Breast epithelium (tissue), 4 donors: ENCODE measurements at places on chromosomes 5 and 9.
A peak's percentile ranks its signal among the peaks of the same experiment; 100 is the strongest.

DNA sequence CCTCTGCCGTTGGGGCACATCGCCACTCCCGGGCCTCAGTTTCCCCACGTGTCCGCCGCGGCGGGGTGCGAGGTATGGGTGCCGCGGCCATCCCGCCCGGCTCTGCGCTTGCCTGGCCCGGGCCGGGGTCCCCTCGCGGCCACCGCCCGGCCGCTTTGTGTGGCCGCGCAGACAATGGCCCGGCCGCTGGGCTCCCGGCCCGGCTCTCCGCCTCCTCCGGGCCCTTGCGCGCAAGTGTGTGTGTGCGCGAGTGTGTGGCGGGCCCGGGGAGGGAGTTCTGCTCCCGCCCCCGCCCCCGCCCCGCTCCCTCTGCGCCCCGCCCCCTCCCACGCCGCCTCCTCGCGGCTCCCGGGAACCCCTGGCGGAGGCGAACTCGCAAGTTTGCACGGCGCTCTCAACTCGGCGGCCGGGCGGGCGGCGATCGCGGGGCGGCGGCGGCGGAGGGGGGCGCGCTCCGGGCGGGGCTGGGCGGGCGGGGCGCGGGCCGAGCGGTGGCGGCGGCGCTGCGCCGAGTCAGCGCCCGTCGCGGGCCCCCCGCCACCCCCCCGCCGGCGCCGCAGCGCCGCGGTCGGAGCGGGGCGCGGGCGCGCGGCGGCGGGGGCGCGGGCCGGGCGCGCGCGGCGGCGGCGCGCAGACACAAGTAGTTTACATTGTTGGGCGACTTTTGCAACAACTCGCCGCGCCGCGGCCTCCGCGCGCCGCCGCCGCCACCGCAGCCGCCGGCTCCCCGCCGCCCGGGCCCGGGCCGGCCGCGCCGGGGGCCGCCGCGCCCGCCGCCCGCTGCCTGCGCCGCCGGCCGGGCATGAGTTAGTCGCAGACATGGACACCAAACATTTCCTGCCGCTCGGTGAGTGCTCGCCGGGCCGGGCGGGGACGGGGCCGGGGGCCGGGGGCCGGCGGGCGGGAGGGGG is at the start of gene RXRA:
Gene RXRA, plus strand, starts transcription at position 643 of the 911 bp plus-strand sequence. Its CDS starts 177 bp downstream, at position 820.
- DNase-seq = peak; percentile 70

- DNase-seq = no peak
Measured at GRCh38 chr9:117643288-117643654, 60.9 kb upstream of the TLR4 start.

GRCh38 chr5:14211818-14212803 is 69.0 kb downstream of the TRIO start:
- DNase-seq = no peak

DNA sequence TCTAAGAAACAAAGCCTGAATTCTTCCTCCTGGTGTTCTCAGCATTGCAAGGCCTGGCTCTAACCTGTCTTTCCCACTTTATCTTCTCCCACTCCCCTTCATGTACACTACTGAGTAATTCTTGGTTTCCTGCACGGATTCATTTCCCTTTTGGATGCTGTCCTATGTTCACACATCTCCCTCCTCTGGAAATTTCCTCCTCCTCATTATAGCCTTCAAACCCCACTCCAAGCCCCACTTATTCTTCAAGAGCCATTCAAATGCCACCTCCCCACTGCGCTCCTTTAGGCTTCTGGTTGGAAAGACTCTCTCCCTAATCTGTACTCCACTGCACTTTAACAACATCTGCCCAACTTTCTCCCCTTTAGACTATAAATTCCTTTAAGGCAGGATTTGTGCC is 28.2 kb upstream of the C5orf63 start:
- no peak for DNase-seq

GRCh38 chr9:83706676-83707517 is 861 bp downstream of the UBQLN1 start:
- DNase-seq = peak; percentile 28

DNA sequence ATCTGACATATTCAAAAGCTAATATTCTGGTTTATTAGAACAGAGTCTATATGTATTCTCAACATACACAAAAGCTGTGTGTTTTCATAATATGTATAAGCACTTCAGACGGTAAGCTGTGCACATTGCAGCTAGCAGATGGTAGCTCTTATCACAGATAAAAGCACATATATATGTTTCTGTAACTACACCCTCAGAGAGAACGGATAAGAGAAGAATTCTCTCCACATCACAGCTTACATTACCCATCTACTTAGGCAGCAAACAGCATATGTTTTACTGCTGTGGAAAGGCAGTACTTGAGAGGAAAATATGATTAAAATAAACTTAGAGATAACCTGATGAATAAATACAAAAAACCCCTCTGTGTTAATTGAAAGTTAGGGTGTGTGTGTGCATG is 450.9 kb upstream of the ZNF608 start:
- no peak for DNase-seq

DNA sequence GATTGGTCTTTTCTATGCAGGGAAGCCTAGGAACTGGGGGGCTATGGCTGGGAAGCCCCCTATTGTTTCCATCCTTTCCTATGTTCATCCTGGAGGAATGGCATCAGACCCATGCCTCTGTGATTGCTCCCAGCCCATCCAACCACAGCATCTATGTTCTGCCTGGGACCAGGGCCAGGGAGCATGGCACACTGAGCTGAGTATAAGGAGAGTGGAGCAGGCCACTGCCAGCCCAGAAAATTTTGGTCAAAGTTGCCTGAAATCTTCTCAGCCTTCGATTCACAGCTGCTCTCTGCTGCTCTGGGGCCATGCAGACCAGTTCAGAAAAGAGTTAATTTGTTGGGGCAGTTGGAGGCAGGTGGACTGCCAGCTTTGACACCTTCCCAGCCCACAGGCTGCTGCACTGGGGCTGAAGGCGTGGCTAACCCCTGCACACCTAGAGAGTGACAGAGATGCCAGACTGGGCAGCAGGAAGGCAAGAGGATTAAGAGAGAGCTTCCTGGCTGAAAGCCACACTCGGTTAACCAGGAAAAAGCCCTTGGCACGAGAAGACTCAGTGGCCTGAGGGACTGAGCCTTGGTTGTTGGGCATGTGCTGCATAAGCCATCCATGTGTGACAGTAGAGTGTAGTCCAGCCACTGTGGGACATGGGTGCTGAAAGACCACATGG is 12.1 kb downstream of the TGFBI start:
- no peak for DNase-seq

DNA sequence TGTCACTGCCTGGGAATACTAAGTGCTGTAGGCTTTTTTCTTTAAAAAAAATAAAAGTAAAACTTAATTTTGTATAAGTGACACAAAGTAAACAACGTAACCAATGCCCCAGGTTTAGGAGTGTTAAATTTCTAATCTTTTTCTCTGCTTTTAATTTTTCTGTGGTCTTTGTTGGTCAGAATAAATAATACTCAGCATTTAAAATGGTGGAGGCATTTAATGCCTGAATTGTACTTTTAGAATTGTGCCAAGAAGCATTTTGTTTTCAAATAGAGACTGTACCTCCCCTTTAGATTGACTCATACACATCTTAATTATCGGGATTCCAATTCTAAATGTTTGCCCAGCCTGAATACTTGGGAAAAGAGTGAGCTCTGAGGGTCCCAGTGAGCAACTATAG is 1.6 kb downstream of the DMXL1 start:
- no peak for DNase-seq

DNA sequence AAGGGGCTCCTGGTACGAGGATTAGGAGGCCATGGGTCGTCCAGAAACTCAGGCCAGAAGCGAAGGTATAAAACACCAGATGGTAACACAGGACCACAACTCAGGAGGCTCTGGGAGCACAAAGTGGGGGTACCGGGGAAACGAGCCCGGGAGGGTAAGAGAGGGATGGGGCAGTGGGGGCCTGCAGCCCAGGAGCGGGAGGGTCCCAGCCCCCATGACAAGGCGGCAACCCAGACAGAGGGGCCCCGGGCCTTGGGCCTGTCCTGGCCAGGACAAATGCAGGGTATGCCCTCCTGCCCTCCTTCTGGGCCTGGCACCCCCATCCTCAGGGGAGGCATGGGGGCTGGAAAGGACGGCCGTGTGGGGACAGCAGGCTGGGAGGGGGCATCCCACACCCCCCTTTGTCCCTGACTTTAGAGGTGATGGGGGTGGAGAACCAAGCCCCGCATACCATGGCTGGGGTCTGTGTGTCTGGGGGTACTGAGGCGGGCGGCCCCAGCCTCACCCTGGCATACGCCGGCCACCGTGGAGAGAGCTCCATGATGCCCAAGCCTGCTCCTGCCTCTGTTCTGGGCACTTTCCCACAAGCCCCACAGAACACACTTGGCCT is 47.0 kb upstream of the EXOC3 start:
- no peak for DNase-seq

DNA sequence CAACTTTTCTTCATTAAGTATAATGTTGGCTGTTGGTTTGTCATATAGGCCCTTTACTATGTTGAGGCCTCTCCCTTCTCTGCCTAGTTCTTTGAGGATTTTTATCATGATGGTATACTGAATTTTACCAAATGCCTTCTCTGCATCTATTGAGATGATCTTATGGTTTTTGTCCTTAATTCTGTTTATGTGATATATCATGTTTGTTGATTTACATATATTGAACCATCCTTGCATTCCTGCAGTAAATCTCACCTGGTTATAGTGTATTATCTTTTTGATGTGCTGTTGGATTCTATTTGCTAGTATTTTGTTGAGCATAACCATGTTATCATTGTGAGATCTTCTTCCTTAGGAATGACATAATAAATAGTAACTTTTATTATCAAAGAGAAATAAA is 362.9 kb downstream of the CCDC171 start:
- DNase-seq = no peak

GRCh38 chr9:12272471-12273120 is 420.6 kb upstream of the TYRP1 start:
- no peak for DNase-seq

DNA sequence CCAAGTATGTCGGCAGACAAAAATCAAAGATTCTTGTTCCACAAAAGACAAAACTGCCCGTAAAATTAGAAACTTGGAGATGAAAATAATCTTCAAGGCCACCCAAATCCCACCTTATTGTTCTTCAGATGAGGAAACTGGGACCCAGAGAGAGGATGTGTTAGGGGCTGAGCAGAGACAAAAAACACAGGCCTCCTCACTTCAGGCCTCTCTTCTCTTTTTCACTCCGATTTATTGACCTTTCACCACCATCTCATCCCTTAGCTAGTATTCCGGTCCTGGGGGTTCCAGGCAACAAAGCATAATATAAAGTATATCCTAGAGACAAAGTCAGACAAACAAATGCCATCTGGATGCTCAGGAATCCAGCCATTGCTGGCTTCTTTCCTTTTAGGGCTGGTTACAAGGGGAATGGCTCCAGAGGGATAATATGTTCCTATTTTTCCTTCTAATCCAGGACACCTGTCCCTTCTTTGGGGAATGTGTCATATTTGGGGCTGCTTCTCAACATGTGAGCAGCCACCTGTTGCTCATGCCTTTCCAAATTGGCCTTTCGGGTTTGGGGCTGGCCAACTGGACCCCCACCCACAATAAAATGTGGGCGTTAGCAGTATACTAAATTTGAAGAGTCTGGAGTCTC is 42.2 kb upstream of the AFAP1L1 start:
- no peak for DNase-seq

- no peak for DNase-seq
Measured at GRCh38 chr9:36191290-36191645, 547 bp downstream of the CLTA start.

DNA sequence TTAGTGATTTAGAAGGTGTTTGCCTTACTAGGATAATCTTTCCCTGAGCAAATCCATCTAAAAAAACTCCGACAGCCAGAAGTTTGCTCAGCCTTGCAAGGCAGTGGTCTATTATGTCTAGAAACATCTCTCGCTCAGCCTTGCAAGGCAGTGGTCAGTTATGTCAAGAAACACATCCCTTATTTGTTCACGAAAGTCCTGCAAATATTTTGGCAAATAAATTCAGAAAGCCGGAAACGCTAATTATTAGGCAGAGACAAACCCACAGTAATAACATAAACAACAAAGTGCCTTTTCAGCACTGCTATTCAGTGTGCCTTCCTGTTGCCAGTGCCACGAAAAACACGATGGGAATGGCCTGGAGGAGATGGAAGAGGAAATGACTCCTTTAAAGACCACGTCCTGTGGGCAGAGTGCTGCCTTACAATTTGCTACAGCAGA is 184.5 kb downstream of the GNAQ start:
- no peak for DNase-seq

GRCh38 chr9:86706391-86706790 is 240.9 kb downstream of the GAS1 start:
- no peak for DNase-seq

DNA sequence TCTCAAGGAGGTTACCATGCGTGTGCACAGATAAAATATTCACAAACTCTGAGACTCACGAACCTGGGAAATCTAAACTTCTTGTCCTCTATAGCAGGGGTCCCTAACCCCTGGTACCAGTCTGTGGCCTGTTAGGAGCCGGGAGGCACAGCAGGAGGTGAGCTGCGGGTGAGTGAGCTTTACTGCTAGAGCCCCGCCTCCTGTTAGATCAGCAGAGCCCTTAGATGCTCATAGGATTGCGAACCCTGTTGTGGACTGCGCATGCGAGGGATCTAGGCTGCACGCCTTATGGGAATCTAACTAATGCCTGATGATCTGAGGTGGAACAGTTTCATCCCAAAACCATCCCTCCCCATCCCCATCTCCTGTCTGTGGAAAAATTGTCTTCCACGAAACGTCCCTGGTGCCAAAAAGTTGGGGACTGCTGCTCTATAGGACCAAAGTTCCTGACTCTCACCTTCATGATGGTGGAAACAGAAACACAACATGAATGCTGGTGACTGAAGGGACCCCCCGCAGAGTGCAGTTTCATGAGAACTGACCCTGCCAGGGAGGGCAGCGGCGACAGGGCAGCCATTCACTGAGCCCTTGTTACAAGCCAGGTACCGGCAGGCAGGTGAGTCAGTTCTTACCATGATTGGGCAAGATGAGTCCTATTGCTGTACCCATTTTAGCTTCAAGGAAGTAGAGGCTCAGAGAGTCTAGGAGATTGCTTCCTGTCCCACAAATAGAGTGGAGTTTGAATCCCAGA is 181.9 kb downstream of the RGS3 start:
- no peak for DNase-seq

DNA sequence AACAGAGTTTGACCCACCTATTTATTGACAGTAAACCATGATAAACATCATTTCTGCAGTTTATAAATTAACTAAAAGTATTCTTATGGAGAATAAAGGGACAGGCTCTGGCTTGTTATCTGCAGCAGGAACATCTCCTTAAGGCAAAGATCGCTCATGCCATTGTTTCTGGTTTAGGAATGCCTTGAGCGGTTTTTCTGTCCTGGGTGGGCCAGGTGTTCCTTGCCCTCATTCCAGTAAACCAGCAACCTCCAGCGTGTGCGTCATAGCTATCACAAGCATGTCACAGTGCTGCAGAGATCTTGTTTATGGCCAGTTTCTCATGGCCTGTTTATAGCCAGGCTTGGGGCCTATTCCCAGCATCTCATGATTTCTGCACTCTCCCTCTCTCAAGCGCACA is 521.7 kb downstream of the HINT1 start:
- DNase-seq = no peak

DNA sequence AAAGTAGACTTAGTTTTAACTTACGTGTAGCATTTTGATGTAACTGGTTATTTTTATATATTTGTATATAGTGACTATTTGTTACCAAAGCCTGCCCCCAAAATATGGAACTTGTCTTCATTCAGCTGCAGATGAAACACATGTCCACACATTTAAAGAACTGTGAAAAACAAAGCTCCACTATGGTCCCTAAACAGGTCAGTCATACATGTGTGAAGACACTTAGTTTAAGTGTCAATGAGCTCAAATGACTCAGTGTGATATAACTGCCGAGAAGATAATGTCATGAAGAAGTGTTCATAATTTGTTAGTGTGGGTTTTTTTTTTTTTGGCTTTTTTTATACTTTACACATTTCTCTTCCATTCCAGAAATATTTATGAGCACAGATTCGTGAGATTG is 28.2 kb downstream of the HAVCR1 start:
- DNase-seq = no peak
